ENCODE measurements at places on chromosomes 7 and 10. TPM values are rescaled to one million over a fixed set of nuclear protein-coding genes. Genes with fewer than 3 reads are reported as not detected.

NACAD gene
- 8.9 TPM for total RNA-seq

GARIN1A gene
- total RNA-seq, result 0.49 TPM

PCBD1 gene
- 39.8 TPM for total RNA-seq

FXYD4 gene
- not detected for total RNA-seq

ADCY1 gene
- total RNA-seq, result 43.0 TPM

DEPP1 gene
- total RNA-seq, result 40.9 TPM

NPFFR1 gene
- total RNA-seq, result 9.1 TPM

RPS24 gene
- 2,015 TPM for total RNA-seq

GNG11 gene
- total RNA-seq, result 17.9 TPM

KLF14 gene
- total RNA-seq, result 0.16 TPM

DKK1 gene
- 5.7 TPM for total RNA-seq
